ENCODE measurements at places on chromosomes 12 and 14.

DNA sequence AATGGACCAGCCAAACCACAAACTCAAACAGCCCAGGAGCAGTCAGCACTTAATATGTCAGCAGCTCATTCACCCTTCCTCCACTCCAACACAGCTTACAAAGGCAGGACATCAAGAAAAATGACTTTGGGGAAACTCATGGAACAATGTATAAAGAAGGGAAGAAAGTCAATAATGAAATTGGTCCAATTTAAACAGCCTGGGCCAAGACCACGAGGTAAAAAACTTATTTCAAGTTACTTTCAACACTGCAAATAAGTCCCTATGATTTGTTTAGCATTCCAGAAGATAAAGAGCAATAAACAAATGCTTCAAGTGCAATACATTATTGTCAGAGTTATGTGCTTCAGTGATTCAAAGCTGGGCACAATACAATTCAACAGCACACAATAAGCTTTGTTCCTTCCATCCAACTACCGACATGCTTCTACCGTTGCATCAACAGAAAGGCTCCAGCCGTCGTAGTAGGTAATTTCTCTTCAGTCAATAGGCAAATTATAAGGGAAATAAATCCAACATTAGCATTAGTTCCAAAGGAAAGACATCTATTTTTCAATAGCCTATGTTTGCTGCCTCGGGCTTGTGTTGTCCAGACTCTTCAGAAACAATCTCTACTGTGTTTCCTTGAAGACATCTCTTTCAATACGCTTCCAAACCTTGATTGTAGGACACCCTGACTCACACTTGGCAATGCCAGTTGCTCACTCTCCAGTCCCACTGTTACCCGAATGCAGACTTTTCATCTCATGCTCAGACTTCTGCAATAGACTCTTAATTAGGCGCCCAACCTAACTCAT, 225.7 kb downstream of the NUAK1 start:
- DNase-seq = no peak

DNA sequence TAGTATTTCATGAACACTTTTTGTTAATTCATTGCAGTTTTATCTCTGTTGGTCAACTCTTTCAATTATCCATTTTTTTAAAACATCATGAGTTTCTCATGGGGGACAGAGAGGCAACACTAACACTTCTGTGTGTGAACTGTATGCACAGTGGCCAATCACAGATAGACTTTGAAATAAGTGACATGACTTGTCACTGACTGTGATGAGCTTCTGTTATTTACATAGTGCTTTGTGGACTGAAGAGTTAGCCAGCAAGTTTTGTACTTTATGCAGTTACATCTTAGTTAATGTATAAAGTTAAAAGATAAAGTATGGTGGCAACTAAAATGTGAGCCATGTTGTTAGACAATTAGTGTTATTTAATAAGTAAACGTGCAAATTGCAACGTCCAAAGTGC, 16.1 kb downstream of the FERMT2 start:
- no peak for DNase-seq

DNA sequence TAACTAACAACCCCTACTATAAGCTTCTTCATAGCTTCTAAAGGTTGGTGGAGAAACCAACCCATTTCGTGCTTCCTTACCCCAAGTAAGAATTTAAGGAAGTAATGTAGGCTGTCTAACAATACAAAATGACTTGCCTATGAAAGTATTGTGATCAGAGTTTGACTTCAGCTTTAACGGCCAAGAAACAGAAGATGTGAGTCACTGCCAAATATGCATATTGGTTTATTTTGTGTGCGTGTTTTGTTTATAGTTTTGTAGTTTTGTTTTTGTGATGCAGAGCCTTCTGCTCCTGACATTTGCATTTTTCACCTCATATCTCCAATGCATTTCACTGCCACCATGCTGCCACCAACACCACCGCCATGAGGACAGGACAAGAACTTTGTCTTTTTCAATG, 146.0 kb downstream of the FBXL14 start:
- no peak for DNase-seq

DNA sequence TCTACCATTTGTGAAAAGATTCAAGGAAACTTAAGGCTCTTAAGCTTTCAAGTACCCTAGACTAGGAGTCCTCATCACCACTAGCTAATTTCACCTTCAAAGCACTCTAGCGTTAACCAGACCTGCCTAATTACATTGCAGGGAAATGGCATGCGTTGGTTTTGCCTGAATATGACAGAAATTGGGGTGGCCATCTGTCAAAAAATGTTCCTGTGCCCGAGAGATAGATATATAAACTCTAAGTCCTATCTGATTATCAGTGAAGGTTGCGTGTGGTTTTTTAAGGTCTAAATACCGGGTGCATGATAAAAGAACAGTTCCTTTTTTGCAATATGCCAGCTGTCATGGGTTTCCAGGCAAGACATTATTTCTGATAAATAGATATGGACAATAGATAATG, 48.3 kb downstream of the SPRING1 start:
- no peak for DNase-seq

GRCh38 chr12:114949058-114949820, 265.3 kb upstream of the TBX3 start:
- DNase-seq = no peak

Measured in activated CD4-positive, alpha-beta T cell treated with anti-CD3 and anti-CD28 coated beads, Interleukin-2, Interleukin-4, amounts not matched to agents 100 ng/mL and 50 ng/mL, durations not matched to agents 16 hours and 8 hours (primary cell).